ENCODE measurements at places on chromosomes 12 and 14.

- DNase-seq = no peak
Measured at GRCh38 chr12:102438047-102438826, 42.1 kb downstream of the IGF1 start.

DNA sequence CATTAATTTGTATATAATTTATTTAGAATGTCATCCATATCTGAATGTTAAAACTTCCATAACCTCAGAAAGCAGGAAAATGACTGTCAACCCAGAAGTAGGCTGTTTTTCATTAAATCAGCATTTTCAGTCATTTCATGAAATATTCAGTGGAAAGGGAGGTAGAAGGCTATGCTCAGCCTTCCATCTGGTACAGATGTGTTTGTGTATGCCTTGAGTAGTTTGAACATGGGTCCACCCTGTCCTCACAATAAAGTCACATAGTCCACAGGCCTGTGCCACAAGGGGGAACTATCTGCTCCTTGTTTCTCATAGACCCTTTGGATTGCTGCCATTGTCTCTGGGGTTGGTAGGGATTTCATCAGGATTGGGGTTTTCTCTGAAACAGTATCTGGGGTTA, 9.1 kb downstream of the LACRT start:
- DNase-seq = no peak

GRCh38 chr12:21710958-21711775, 53.5 kb upstream of the LDHB start:
- DNase-seq = no peak

DNA sequence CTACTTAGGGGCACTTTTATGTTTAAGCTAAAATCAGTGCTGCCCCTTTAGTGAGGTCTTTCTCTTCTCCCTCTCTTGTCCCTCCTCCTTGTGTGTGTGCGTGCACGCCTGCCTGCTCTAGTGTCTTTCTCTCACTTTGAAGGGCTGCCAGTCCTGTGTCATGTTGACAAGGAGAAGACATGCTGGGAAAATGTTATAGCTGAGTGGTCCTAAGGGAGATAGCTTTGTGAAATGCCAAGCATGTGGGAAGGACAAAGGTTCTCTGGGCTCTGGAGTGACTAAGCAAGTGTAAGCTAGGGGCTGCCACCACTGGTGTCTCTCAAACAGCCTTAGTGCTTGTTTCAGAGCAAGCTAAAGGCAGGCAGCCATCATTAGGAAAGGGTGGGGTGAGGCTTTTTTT, 108.4 kb downstream of the EMP1 start:
- DNase-seq = no peak

DNA sequence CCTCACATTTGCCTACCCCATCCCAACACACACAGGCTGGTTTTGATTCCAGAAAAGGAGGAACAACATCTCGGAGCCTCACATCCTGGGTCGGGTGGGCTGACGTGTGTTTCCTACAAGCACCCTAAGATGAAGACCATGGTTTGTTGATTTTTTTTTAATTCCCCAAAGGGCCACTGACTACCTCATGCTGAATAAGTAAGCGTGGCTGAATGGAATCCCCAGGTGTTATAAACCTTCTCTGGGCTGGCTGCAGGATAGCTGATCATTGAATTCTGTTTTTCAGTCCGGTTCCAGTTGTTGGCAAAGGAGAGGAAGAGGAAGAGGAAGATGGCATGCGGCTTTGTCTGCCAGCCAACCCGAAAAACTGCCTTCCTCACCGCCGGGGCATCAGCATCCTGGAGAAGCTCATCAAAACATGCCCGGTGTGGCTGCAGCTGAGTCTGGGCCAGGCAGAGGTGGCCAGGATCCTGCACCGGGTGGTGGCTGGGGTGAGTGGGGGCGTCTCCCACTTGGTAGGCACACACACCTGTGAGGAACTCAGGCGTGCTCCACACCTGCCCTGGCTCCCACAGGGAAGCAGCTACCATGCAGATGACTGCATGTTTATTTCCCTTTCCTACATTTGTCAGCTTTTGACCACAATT, 42.0 kb downstream of the RIN3 start:
- no peak for DNase-seq

GRCh38 chr12:15708396-15709076, 80.7 kb downstream of the EPS8 start:
- no peak for DNase-seq

GRCh38 chr14:99936056-99936455, 129.2 kb upstream of the EVL start:
- no peak for DNase-seq

DNA sequence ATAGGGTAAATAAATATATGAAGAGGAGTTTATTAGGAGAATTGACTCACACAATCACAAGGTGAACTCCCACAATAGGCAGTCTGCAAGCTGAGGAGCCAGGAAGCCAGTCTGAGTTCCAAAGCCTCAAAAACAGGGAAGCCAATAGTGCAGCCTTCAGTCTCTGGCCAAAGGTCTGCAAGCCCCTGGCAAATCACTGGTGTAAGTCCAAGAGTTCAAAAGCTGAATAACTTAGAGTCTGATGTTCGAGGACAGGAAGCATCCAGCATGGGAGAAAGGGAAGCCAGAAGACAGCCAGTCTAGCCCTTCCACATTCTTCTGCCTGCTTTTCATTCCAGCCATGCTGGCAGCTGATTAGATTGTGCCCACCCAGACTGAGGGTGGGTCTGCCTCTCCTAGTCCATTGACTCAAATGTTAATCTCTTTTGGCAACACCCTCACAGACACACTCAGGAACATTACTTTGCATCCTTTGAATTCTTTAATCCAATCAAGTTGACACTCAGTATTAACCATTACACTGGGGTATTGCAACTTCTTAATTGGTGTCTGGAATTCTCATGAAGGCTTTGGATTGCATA, 736.5 kb upstream of the LMO3 start:
- no peak for DNase-seq

DNA sequence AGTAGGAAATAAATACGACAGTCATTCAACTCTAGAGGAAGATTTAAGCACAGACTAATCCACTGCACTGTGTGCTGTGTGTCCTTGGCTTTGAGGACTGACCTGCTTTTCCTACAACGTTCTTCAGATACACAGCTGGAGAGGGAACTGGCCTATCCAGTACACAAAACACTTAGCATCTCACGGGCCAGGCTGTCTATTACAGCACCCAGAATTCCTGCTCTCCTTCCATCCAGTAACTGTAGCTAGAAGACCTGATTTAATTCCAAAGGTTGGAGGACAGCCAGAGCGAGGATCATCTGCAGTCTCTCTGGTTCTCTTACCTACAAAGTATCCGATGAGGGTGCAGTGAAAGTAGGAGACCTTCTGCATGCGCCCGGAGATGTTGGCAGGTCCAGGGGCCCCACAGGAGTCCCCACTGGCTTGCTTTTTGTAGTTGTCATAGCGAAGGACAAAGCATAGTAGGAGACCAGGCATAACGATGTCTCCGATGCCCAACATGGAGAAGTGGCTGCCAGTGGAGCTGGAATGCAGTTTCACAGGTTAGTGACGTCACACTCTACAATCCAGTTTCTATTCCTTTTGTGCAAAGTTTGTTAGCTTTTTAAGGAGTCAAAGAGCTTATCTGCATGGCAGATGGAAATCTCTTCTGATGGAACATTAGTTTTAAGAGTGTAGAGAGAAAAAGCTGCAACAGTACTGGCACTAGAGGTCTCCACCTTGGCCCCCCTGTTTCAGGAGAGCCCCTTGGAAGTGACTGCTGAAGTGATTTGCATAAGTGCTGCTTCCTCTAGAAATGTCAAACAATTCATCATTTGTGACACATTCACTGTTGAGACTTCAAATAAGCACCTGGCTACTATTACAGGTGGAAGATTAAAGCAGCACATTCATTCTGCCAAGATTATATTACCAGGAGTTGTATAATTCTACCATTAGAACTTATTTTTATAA, 41.7 kb downstream of the ACADS start:
- no peak for DNase-seq

- DNase-seq = no peak
Measured at GRCh38 chr12:15899282-15899870, 11.8 kb upstream of the DERA start.

DNA sequence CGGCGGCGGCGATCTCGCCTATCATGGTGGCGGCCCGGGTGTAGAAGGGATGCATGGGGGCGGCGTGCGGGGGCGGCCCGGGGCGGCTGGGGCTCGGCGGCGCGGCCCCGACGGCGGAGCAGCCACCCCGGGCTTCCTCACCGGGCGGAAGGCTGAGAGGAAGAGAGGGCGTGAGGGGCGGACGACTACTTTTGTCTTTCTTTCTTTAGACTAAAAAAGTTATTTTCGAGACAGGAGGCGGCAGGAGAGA, 240 bp downstream of the BTG1 start:
- no peak for DNase-seq

- peak; percentile 25 for DNase-seq
Measured at GRCh38 chr12:122981036-122981471, 573 bp downstream of the ARL6IP4 start.

DNA sequence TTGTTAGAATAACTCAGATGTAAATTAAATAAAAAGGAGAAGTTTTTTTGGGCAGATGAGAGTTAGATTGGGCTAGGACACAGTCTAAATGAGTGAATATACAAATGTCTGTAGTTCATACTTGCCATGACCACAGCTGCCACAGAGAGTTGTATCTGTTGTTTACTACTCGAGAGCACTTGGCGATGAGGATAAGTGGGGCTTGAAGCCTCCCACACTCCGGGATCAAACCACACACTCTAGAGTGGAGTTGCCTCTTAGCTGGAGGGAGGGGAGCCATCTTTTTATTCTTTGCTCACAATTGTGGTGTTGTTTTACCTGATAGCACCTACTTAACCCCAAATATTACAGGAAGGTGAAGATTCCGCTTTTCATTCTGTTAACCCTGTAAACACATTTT, 27.5 kb downstream of the BEST3 start:
- no peak for DNase-seq

- DNase-seq = no peak
Measured at GRCh38 chr12:109555431-109556315, 17.6 kb downstream of the MMAB start.

- DNase-seq = no peak
Measured at GRCh38 chr14:77140359-77141213, 1.0 kb downstream of the ZDHHC22 start.

GRCh38 chr14:75711796-75712211, 50.8 kb downstream of the TTLL5 start:
- DNase-seq = peak; percentile 27

DNA sequence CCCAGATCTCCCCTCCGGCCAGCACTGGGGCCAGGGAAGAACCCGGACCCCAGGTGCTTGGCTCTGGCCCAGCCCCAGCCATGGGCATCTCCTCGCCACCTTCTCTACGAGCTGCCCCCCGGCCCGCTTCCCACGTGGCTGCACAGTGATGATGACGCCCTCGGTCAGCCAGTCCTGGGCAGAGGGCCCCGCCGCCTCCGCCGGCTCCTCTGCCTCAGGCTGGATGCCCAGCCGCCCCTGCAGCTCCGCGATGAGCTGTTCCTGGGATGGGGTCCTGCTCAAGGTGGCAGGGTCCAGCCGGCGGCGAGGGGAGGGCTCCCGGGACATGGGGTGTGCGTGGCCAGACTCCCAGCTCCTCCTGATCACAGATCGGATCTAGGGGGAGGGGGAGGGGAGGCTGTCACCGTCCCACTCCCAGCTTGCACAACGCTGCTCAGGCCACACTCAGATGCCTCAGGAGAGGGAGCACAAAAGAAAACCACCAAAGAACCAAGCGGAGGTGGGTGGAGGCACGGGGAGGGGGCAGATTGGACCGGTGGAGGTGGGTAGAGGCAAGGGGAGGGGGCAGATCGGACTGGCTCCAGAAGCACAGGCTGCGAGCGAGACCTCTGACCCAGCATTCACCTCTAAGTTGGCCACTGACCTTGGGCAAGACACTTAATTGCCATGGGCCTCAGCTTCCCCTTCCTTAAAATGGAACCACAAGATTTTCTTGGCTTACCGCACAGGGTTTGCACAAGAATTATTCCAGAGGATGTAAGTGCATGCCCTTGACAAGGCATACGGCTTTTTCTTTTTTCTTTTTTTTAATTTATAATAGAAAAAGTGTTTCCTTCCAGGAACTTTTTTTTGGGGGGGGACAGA, 16.1 kb upstream of the RPLP0 start:
- no peak for DNase-seq

- no peak for DNase-seq
Measured at GRCh38 chr12:86914721-86915120, 658.5 kb upstream of the MGAT4C start.

DNA sequence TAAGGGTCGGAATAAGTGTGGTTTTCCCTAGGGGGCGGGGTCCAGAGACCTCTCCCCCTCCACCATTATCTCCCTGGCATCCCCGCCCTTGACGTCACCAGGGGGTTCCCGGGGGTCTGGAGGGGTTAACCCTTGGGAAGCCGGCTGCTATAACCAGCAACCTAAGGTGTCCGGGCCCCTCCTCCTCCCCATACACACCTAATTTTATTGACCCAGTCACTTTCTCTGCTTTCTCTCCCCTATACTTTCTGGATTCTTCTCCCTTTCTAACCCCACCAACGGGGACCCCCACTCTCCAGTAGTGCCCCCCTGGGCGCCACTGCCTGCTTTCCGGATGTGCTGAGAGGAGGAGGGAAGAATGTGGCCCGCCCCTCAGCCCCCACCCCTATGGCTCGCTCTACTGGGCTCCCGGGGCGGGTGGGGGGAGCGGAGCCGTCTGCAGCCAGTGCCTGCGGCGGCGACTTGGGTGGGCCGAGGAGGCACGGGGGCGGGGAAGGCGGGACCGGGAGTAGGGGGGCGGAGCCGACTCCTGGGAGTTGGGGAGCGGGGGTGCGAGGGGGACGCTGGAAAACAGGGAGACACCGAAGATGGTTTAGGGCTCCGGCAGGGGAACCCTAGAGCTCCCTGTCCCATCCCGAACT, 1.8 kb downstream of the GLI1 start:
- peak; percentile 31 for DNase-seq

DNA sequence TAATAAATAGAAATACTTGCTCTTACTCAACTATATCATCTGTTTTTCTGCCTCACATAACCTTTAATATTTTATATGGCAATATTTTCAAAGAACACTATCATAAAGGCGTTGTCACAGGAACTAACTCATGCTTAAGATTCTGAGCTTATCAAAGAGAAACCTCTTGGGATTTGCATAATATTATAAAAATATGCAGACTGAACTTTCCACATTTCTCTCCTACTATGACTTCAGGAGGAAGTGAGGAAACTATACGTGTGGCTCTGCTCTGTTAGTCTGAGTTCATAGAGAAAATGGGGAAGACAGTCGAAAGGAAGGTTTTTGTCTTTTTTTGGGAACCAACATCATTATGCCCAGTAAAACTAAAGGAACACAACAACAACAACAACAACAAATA, 124.7 kb downstream of the GARIN6 start:
- no peak for DNase-seq

DNA sequence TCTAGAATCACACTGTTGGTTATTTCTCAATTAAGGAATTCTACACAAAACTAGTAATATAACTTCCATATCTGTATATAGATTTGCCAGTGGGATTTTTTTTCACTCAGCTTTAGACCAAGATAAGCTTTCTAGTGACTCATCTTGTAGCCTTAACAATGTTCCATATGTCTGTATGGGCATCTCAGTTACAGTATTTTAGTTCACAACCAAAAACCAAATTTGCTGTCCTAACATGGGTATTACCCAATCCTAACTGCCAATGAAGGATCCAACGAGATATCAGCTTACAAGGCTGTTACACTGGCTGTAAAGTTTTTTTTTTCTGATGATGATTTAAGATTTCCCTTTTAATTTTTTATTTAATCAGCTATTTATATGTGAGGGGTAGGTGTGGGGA, 31.5 kb upstream of the KRR1 start:
- no peak for DNase-seq

Data from activated naive CD4-positive, alpha-beta T cell treated with anti-CD3 and anti-CD28 coated beads for 36 hours (primary cell).